Hindlimb muscle (tissue), 1 donor: ENCODE measurements at places on chromosomes 12 and 14. TPM values are rescaled to one million over a fixed set of nuclear protein-coding genes. Genes with fewer than 3 reads are reported as not detected.

GRCh38 chr12:29992366-29992765 lies 208.6 kb upstream of the TMTC1 start:
- DNase-seq, result no peak

DNA sequence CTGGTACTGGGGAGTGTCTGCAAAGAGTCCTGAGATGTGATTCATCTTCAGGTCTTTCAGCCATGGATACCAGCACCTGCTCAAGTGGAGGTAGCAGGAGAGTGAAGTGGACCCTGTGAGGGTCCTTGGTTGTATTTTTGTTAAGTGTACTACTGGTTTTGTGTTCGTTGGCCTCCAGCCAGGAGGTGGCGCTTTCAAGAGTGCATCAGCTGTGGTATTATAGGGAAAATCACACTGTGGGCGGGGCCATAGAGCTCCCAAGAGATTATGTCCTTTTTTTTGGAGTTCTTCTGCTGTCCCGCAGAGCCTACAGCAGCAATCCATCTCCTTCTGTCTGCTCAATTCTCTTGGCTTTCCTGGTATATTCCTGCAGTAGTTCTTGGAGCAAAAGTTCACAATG lies 66.8 kb downstream of the SPATA7 start:
- DNase-seq, result no peak

- DNase-seq, result no peak
These were observed 33.0 kb upstream of the SSTR1 start for GRCh38 chr14:38174711-38175110.

- DNase-seq, result no peak
These were observed 7.2 kb downstream of the RBMS2 start for GRCh38 chr12:56528846-56529245.

TMEM229B gene
- 0.31 TPM for polyA plus RNA-seq
